Muscle of arm (tissue), 14 donors: ENCODE measurements at places on chromosomes 2 and 18. TPM values are rescaled to one million over a fixed set of nuclear protein-coding genes. Genes with fewer than 3 reads are reported as not detected.

SPP2 gene
- polyA plus RNA-seq: not detected

UGT1A8 gene
- not detected for polyA plus RNA-seq

RAB12 gene
- 48.9 TPM for polyA plus RNA-seq

NT5C1B gene
- polyA plus RNA-seq: 0.69 TPM

SERPINB3 gene
- not detected for polyA plus RNA-seq

COL4A4 gene
- 0.43 TPM for polyA plus RNA-seq

KCNJ3 gene
- 1.1 TPM for polyA plus RNA-seq

FBLN7 gene
- polyA plus RNA-seq: 9.8 TPM

SLC14A1 gene
- 2.6 TPM for polyA plus RNA-seq

ALKAL2 gene
- polyA plus RNA-seq: 1.6 TPM

SCG2 gene
- polyA plus RNA-seq: 0.06 TPM

KCNG2 gene
- polyA plus RNA-seq: 0.18 TPM

CNTNAP5 gene
- 0.09 TPM for polyA plus RNA-seq

CRYBA2 gene
- not detected for polyA plus RNA-seq

KIAA2012 gene
- 0.81 TPM for polyA plus RNA-seq

C2orf78 gene
- polyA plus RNA-seq: not detected

SIGLEC15 gene
- 0.17 TPM for polyA plus RNA-seq

SERPINB10 gene
- 5.2 TPM for polyA plus RNA-seq

MPPE1 gene
- 38.8 TPM for polyA plus RNA-seq

VPS54 gene
- not detected for polyA plus RNA-seq

MYOM1 gene
- polyA plus RNA-seq: 547 TPM

MYO5B gene
- polyA plus RNA-seq: 1.5 TPM

RBMS1 gene
- polyA plus RNA-seq: 76.6 TPM

FOXI3 gene
- polyA plus RNA-seq: not detected

MAP2 gene
- polyA plus RNA-seq: 10.8 TPM

PROKR1 gene
- polyA plus RNA-seq: 4.4 TPM

SERPINB4 gene
- not detected for polyA plus RNA-seq

TDRD15 gene
- not detected for polyA plus RNA-seq

RAPGEF4 gene
- polyA plus RNA-seq: 3.4 TPM

SCN7A gene
- polyA plus RNA-seq: 49.4 TPM

NDC80 gene
- polyA plus RNA-seq: 15.8 TPM

GALNT3 gene
- polyA plus RNA-seq: 0.94 TPM

TBR1 gene
- polyA plus RNA-seq: 0.38 TPM

ARHGEF33 gene
- 1.3 TPM for polyA plus RNA-seq

NCKAP5 gene
- 6.6 TPM for polyA plus RNA-seq

ABCB11 gene
- polyA plus RNA-seq: not detected

ELOA2 gene
- not detected for polyA plus RNA-seq

ABCG8 gene
- 0.08 TPM for polyA plus RNA-seq

MPV17 gene
- 45.1 TPM for polyA plus RNA-seq

EFEMP1 gene
- polyA plus RNA-seq: 21.3 TPM

KLHL30 gene
- polyA plus RNA-seq: 22.5 TPM

GALR1 gene
- 0.03 TPM for polyA plus RNA-seq

KYNU gene
- polyA plus RNA-seq: 0.42 TPM

FARP2 gene
- polyA plus RNA-seq: 38.4 TPM

CXCR1 gene
- polyA plus RNA-seq: not detected

CD28 gene
- 3.0 TPM for polyA plus RNA-seq
